ENCODE measurements at places on chromosomes 12 and 14.

GRCh38 chr14:30656190-30656632 is 34.1 kb downstream of the SCFD1 start:
- peak; percentile 2 for DNase-seq

DNA sequence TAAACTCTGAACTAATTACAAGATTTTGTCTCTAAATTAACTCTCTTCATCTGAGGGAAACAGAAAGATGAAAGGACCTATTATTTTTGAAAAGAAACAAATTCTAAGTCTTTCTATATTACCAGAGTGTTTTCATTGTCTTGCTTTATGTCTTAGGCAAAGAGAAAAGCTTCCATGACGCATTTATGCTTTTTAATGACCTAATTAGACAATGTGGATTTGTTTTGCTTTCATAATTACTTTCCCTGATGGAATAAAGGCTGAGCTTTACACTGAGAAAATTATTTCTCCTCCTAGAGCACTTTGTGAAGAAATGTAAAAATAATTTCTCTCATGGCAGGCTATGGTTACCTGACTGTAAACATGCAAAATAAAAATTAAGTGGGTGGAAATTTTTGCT is 138.0 kb upstream of the SLCO1C1 start:
- DNase-seq: no peak

GRCh38 chr12:82209533-82209932 is 148.7 kb downstream of the CCDC59 start:
- no peak for DNase-seq

GRCh38 chr12:51242120-51242519 is 3.5 kb downstream of the DAZAP2 start:
- no peak for DNase-seq

- DNase-seq: no peak
Observed at GRCh38 chr12:55983232-55983842, 9.5 kb downstream of the RAB5B start.

DNA sequence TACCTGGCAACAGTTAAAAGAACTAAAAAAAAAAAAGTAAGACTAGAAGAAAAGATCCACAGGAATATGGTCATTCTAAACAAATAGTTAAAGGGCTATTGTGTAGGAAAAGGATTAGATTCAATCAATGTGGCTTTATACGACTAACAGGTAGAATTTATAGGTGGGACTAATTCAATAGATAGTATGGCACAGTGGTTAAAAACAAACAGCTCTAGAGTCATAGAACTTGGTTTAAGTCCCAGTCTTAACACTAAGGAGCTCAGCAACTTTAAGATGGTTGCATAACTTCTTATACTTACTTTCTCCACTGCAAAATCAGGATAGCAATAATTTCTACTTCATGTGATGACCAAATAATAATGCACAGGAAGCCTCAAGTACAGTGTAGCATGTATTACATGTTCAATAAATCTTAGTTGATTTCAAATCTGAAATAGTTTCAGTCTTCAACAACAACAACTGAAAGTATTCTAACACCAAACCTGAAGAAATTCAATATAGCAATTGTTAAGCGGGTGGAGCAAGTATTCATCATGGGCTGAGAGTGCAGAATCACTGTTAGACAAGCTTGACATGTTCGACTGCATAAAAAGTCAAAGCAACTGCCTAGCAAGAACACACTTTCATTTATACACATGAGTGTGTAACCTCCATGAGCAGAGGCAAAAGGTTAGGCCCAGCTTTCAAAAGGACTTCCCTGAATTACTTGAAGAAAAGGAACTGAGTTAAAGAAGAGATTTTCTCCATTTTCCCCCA is 50.4 kb downstream of the ITPR2 start:
- DNase-seq: no peak

- no peak for DNase-seq
Observed at GRCh38 chr14:87045246-87045645, 947.7 kb downstream of the GALC start.

- DNase-seq: no peak
Observed at GRCh38 chr14:64721391-64721791, 17.2 kb downstream of the PLEKHG3 start.

DNA sequence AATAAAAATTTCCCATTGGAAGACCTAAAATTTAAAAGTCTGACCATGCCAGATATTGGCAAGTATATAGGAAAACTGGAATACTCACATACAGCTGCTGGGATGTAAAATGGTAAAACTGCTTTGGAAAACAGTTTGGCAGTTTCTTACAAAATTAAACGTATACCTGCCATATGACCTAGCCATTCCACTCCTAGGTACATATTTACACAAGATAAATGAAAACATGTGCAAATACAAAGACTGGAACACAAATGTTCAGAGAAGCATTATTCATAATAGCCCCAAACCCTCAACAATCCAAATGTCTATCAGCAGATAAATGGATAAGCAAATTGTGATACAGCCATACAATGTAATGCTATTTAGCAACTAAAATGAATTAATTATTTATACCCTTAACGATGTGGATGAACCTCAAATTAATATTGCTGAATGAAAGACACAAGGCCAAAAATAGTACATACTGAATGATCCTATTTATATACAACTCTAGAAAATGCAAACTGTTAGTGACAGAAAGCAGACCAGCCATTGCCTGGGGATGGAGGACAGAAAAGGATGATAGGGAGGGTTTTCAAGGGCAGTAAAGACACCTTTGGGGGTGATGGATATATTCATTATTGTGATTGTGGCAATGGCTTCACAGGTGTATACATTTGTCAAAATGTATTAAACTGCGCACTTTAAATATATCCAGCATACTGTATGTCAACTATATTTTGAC is 21.3 kb upstream of the TCP11L2 start:
- DNase-seq: no peak

DNA sequence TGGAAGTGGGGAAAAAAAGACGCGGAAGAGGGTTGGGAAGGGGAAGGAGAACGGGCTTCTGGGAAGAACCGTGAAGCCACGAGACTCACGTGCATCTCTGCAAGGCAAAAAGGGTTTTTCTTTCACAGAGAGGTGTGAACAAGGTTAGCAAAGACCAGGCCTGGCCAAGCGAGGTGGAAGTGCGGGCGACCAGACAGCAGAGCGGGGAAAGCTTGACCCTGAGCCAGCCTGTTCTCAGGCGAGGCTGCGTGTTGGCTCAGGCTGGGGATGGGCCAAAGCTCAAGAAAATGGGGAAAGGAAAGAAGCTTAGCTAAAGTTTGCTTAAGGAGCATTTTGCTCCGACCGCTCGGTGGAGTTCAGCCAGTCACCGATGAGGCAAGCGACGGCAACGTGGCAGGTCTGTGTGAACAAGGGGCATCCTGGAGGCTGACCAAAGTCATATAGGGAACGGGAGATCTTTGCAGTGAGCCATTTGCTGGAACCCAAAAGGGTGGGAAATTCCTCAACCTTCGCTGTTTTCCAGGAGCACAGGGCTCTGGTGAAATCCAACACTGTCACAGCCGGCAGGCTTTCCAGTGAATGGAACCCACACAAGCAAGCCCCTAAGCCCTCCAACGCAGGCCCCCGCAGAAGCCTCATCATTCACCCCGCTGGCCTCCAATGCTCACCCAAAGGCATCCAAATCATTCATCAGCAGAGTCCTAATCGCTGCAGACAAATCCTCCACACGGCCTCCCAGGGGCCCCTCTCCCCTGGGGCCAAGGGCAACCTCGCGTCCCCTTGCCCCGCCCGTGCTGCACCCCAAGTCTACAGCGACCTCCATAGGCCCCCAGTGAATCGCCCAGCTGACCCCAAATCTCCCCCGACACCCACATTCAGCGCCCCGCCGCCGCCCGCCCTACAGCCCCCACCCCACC is 754 bp downstream of the ZNF605 start:
- DNase-seq: no peak

- DNase-seq: no peak
Observed at GRCh38 chr12:124605150-124605882, 37.9 kb upstream of the NCOR2 start.

- no peak for DNase-seq
Observed at GRCh38 chr14:24693983-24694382, 60.0 kb upstream of the GZMB start.

DNA sequence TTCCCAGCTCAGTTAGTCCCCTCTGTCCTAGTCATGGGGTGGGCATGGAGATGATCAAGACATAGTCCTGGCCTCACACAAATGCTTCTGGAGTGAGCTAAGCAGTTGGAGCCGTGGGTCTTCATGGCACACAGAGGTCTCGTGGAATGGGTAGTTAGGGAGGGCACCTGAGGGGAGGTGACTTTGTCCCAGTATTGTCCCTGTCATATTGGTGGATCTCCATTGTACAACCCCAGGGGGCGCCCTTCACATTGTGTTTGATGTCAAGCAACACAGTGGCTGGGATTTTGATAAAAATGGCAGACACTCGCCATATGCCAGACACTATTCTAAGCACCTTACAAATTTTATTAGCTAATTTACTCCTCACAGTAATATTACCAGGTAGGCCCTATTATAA is 175.4 kb upstream of the LHX5 start:
- no peak for DNase-seq

GRCh38 chr12:84161296-84161695 is 751.3 kb downstream of the SLC6A15 start:
- DNase-seq: no peak

- no peak for DNase-seq
Observed at GRCh38 chr12:50990791-50991190, 35.4 kb downstream of the SLC11A2 start.

GRCh38 chr14:101920271-101920670 is 44.1 kb upstream of the DYNC1H1 start:
- no peak for DNase-seq

DNA sequence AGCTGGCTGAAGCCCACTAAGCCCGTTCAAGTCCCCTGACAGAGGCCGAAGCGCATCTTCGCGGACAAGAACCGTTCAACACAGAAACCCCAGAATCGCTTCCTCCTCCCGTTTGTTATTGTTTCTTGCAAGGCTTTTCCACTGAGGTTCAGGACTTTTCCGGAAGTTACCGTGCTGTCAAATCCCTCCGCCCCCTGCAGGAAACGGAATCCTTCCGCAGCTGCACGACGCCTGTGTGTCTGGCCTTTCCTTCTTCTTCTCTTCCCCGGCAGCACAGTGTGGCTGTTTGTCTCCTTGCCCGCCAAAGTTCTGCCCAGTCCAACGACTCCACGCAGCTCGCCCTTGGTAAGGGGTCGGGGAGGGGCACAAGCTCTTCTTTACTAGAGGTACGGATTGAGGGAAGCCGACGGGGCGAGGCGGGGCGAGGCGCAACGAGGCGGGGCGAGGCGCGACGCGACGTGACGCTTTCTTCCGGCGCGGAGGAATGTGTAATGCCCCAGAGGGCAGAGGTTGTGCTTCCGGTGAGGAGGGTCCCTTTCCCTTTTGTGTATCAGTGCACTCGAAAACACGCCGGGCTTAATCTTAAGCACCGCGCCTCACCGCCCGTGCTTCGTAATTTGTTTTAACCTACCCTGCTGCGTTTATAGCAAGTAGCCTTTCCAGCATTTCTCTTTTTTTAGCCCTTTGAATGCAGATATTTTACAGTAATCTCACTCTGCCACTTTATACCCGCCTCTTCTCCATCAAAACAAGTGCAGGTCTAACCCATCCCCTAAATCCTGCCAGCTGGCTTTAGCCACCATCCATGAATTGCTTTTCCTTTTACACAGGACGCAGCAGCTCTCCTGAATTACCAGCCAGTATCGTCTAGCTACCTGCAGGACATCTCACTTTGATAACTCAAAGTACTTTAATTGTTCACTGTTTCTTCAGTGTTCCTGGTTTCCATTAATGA is at the start of gene KDM5A:
TSS of gene KDM5A (minus strand) at position 179 of the 955 bp plus-strand sequence. CDS start 229 bp downstream, outside the sequence.
- peak; percentile 68 for DNase-seq

- no peak for DNase-seq
Observed at GRCh38 chr14:99323603-99324185, 51.7 kb upstream of the BCL11B start.

GRCh38 chr12:120762086-120762485 is 36.5 kb downstream of the ACADS start:
- no peak for DNase-seq

DNA sequence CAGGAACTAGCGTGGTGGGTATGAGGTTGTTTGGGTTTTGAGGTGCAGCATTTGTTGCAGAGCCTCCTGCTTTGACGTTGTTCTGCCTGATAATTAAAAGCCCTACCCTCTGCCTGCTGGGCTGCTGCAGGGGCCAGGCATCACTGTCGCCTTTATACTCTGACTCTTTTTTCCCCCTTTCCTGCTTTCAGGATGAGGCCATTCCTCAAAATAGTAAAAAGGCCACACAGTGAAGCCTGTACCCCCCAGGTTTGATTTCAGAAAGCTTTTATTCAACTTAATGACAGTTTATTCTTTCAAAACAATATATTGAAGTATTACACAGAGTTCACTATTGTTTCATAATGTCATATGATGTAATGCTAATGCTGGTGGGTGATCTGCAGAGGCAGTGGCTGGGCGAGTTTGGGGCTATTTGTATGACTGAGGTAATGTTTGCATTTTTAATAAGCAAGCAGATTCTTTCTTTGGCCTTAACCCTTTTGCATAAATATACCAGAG is 9.1 kb downstream of the BORCS5 start:
- DNase-seq: no peak

DNA sequence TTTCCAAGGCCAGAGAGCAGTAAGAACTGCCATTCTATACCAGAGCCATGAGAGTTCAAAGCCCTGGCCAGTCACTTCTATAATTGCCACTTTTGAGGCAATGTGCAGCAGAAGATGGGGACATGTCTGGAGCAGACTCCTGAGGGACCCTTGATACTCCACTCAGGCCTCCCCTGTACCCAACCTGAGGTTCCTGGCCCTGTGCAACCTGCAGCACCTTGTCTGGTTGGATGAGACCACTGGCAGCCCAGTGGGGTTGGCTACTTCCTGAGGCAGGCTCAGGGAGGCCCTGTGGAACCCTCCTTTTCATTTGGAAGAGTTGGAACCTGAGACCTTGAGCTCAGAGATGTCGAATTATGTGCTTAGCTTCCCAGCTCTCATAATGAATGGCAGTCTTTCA is 54.4 kb downstream of the GALNT16 start:
- DNase-seq: no peak

GRCh38 chr12:12022306-12022936 is 48.3 kb upstream of the BCL2L14 start:
- DNase-seq: no peak

DNA sequence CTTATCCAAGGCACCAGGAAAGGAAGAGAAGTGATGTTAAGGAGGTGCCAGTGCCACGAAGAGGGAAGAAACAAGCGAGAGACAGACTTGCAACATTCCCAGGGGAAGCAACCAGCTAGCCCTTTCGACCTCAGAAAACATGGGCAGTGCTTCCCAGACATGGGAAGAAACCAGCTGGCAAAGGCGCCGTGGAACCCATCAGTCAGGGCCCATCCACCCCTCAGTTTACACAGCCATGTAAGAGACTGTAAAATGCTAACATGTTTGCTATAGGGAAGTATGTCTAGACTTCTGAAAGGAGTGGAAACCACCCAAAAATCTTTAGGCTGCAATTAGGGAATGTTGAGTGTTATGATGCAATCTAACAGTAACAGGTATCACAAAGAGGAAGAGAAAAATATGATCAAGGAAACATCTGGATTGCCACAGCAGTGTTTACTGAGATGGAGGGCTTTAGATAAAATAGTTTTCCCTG is 26.3 kb downstream of the ANAPC5 start:
- no peak for DNase-seq
